ENCODE measurements at places on chromosomes 11 and 22. TPM values are rescaled to one million over a fixed set of nuclear protein-coding genes. Genes with fewer than 3 reads are reported as not detected.

Gene GGTLC2
- total RNA-seq: not detected

Gene P2RY2
- total RNA-seq: 5.6 TPM

Gene NDUFS8
- 150 TPM for total RNA-seq

Gene OSBP
- total RNA-seq: 37.5 TPM

GRCh38 chr11:70054004-70054403 lies 24.1 kb upstream of the ANO1 start:
- DNase-seq: no peak
- H3K4me1 ChIP-seq: no peaks in the 10 kb centered on the region
- no peak overlapping the region for H3K27ac ChIP-seq
- H3K4me3 ChIP-seq: no peak overlapping the region

DNA sequence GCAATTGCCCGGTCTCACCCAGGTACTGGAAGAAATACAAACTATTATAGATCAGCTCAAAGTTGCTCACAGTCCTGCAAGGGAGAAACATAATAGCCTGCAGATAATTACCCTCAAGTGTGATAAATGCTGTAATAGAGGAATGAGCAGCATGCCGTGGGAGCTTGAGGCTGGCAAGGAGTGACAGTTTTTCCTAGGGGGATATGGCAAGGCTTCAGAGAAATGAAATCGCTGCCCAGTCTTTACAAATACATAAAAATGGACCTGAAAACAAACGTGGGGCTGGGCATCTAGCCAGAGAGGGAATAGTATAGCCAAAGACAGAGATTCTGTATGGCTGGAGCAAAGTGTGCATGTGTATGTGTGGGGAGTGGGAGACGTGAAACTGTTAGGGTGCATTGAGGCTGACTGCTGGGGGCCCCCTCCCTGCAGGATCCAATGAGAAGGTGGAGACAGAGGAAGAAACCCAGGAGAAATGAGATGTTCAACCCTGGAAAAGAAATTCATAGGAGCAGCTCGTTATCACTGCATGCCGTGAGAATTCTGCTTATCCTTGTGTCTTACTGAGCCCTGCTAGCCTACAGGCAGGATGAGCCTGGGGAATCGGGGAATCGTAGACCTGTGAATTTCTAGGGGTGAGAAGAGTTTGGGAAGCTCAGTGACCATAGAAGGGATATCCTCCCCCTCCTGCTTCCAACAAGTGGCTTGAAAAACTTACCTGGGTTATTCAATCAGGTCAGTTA lies 167.0 kb downstream of the LDLRAD3 start:
- no peaks in the 10 kb centered on the region for H3K27me3 ChIP-seq
- H3K36me3 ChIP-seq: no peaks in the 10 kb centered on the region
- H3K27ac ChIP-seq: no peak overlapping the region

- H3K27ac ChIP-seq: no peak overlapping the region
- H3K36me3 ChIP-seq: no peaks in the 10 kb centered on the region
- DNase-seq: no peak
- H3K4me3 ChIP-seq: no peak overlapping the region
- peaks cover 4% of the 10 kb centered on the region for H3K4me1 ChIP-seq
- no peaks in the 10 kb centered on the region for H3K27me3 ChIP-seq
These were observed 116.2 kb downstream of the KIAA1671 start for GRCh38 chr22:25068707-25069106.

GRCh38 chr11:75140269-75141138 lies 10.4 kb upstream of the SLCO2B1 start:
- no peaks in the 10 kb centered on the region for H3K36me3 ChIP-seq
- H3K27ac ChIP-seq: no peak overlapping the region
- H3K27me3 ChIP-seq: peaks cover 10% of the 10 kb centered on the region
- H3K4me1 ChIP-seq: peaks cover 16% of the 10 kb centered on the region
- no peak overlapping the region for H3K4me3 ChIP-seq

DNA sequence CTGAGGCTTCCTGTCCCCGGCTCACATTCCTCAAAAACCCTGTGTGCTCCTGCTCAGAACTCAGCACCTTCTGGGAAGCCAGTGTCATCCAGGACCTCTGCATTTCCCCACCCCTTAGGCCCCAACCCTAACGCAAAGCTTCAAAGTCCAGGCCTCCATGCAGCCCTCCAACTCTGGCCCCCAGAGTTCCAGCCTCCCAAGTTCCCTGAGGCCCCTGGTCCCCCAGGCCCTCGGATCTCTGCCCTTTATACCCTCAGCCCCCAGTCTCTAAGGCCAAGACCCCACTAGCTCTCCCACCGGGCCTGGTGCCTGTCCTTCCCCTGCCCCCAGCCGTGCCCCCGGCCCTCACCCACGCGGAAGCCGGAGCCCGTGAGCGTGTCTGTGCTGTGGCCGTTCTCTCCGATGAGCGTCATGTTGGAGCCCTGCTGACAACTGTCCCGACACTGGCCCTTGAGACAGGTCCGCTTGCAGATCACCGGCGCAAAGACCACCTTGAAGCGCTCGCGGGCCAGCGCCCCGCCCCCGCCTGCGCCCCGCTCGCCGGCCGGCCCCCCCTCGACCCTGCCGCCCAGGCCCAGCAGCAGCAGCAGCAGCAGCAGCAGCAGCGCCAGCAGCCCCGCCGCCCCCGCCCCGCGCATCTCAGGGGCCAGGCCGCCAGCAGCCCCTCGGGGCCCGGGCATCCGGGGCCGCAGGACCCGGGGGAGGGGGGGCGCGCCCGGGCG lies 718 bp downstream of the LTBP3 start:
- peak overlapping the region; percentile 48 for H3K4me3 ChIP-seq
- peak; percentile 23 for DNase-seq
- H3K27me3 ChIP-seq: no peaks in the 10 kb centered on the region
- H3K27ac ChIP-seq: peak overlapping the region; percentile 18

DNA sequence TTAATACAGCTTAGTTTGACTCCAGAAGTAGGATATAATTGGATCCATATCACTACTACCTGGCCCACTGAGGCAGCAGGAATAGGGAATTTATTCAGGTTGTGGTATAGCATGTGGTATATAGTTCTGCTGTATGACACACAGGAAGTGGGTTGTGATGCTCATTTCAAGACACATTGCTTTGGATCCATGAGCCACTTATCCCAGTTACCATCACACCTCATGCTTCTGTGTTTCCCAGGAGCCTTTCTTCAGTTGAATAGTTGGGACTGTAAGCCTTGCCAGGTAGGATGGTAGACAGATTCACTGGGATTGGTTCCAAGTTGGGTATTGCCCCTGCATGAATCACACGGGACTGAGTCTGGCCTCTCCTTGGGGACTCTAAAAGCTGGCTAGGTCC lies 9.9 kb upstream of the SLC37A2 start:
- no peak overlapping the region for H3K27ac ChIP-seq
- H3K4me1 ChIP-seq: no peaks in the 10 kb centered on the region
- no peak overlapping the region for H3K4me3 ChIP-seq

DNA sequence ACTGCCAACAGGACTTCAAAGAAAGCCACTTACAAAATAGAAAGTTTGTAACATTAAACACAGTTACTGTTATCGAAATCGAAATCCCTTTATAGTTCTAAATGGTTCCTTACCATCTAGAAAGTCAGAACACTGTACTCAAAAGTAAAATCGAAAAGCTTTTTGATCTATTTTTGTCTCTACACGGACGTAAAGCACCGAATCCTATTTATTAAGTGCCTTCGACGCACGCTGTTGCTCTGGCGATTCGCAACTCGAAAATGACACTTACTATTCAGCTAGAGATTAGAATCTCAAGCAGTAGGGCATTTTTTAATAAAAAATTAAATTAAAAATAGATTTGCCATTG lies 78.3 kb downstream of the LARGE1 start:
- H3K27me3 ChIP-seq: no peaks in the 10 kb centered on the region
- H3K4me1 ChIP-seq: no peaks in the 10 kb centered on the region
- H3K4me3 ChIP-seq: no peak overlapping the region
- no peak overlapping the region for H3K27ac ChIP-seq

GRCh38 chr22:47151490-47151889 lies 389.0 kb downstream of the TBC1D22A start:
- H3K4me3 ChIP-seq: no peak overlapping the region
- H3K4me1 ChIP-seq: peaks cover 6% of the 10 kb centered on the region
- peak overlapping the region; percentile 21 for H3K27ac ChIP-seq
- H3K36me3 ChIP-seq: no peaks in the 10 kb centered on the region
- DNase-seq: peak; percentile 16
- H3K27me3 ChIP-seq: no peaks in the 10 kb centered on the region

GRCh38 chr22:47575291-47575690 lies 812.8 kb downstream of the TBC1D22A start:
- no peaks in the 10 kb centered on the region for H3K36me3 ChIP-seq
- H3K4me3 ChIP-seq: no peak overlapping the region
- no peak overlapping the region for H3K27ac ChIP-seq
- H3K4me1 ChIP-seq: no peaks in the 10 kb centered on the region
- no peaks in the 10 kb centered on the region for H3K27me3 ChIP-seq

GRCh38 chr11:3826721-3827120 lies 14.0 kb downstream of the RHOG start:
- H3K36me3 ChIP-seq: peaks cover 4% of the 10 kb centered on the region
- DNase-seq: no peak
- H3K4me1 ChIP-seq: no peaks in the 10 kb centered on the region

DNA sequence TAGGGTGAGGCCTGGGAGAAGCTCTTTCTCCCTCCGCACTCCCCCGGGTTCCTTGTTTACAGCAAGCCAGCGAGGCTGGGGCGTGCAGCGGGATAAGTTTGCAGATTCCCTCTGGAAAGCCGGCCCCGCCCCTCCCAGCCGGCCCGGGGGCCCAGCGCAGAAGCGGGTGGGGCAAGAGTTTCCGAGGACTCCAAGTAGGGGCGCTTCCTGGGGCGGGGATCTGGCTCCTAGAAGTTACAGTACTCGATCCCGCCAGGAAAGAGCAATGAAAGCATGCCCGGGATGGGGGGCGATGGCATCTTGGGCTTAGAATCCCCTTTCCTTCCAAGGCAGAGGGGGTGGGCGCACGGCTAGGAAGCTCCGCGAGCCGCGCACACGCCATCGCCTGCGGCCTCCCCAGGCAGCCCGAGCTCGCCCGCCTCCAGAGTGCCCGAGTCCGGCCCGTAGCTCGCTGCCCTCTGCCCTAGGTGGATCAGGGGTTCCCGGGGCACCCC lies 385 bp downstream of the TST start:
- H3K27me3 ChIP-seq: no peaks in the 10 kb centered on the region
- peaks cover 2% of the 10 kb centered on the region for H3K36me3 ChIP-seq
- peaks cover 12% of the 10 kb centered on the region for H3K4me1 ChIP-seq
- peak overlapping the region; percentile 86 for H3K4me3 ChIP-seq

DNA sequence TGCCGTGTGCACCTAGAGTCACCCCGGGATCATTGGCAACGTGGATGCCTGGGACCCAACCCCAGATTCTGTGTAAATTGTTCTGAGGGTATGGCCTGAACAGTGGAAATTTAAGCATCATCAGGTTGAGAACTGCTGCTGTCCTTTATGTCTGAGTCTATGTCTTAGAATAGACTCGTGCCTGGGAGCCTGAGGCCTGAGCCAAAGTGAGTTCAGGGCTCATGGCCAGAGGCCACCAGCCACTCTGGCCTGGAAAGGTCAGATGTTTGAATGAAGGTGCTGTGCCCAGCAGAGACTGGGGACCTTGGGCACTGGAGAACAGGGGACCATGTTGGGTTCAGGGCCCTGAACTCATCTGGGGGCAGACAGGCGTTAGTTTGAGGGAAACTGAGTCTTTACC lies 91.1 kb downstream of the MYO18B start:
- no peak overlapping the region for H3K4me3 ChIP-seq
- no peaks in the 10 kb centered on the region for H3K4me1 ChIP-seq
- no peak for DNase-seq
- no peak overlapping the region for H3K27ac ChIP-seq
- no peaks in the 10 kb centered on the region for H3K36me3 ChIP-seq
- H3K27me3 ChIP-seq: no peaks in the 10 kb centered on the region

GRCh38 chr11:66285250-66285947 lies 3.5 kb downstream of the YIF1A start:
- no peaks in the 10 kb centered on the region for H3K27me3 ChIP-seq
- peaks cover 13% of the 10 kb centered on the region for H3K4me1 ChIP-seq
- no peaks in the 10 kb centered on the region for H3K36me3 ChIP-seq
- no peak for DNase-seq

DNA sequence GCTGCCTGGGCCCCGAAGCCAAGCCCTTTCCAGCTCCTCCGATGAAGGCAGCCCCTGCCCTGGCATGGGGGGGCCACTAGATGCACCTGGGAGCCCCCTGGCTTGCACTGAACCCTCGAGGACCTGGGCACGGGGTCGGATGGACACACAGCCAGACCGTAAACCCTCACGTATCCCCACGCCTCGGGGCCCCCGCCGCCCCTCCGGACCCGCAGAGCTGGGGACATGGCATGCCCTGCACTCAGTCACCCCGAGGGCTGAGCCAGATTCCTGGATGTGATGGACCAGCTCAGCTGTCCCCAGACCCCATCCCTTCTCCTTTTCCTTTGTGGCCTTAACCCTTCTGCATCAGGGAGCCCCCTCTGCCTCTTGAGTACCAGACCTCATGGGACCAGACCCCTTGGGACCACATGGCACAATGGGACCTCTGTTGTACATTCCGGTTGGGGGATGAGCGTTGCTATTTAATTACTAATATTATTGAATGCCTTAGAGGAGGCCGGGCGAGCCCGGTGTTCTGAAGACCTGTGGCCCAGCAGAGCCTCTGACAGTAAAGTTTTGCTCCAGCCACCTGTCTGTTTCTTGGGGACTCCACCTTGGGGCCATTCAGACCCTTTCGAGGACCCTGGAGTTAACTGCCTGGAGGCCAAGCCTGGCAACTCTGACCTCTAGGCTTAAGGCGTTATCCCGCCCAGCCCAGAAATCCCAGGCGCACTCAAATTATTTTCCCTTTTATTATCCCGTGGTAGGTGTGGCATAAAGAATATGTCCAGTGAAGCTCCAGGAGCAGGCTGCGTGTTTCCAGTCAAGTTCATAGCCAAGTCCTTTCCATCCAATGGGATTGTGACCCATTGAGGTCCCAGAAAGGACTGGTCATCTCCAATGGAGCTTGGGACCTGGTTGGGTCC lies 3.0 kb downstream of the RASL10A start:
- no peaks in the 10 kb centered on the region for H3K36me3 ChIP-seq
- peaks cover 39% of the 10 kb centered on the region for H3K4me1 ChIP-seq
- H3K27me3 ChIP-seq: peaks cover 29% of the 10 kb centered on the region
- no peak overlapping the region for H3K4me3 ChIP-seq
- DNase-seq: no peak

- H3K4me1 ChIP-seq: no peaks in the 10 kb centered on the region
- H3K4me3 ChIP-seq: no peak overlapping the region
- H3K27ac ChIP-seq: no peak overlapping the region
These were observed 25.0 kb downstream of the IGLL1 start for GRCh38 chr22:23555118-23555517.

DNA sequence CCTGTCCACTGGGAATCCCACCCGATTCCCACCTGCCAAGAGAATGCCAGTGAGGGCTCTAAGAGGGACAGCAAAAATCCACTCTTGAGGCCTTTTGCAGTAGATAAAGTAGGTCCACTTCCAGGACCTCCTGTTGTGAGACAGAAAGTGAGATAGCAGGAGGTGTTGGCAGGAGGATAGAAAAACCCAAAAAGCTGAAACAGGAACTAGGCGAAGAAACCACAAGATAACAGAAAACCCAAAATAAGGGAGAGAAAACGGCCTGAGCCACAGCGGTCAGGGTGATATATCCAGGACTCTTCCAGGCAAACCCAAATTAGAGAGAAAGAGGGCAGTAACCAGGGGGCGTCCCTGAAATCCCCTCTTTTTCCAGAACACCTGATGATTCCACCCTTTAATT lies 79.7 kb upstream of the LINC01488 start:
- H3K4me1 ChIP-seq: no peaks in the 10 kb centered on the region
- no peak overlapping the region for H3K27ac ChIP-seq
